Left lung (tissue), 14 donors: ENCODE measurements at places on chromosomes 7 and 10. TPM values are rescaled to one million over a fixed set of nuclear protein-coding genes. Genes with fewer than 3 reads are reported as not detected.

DNA sequence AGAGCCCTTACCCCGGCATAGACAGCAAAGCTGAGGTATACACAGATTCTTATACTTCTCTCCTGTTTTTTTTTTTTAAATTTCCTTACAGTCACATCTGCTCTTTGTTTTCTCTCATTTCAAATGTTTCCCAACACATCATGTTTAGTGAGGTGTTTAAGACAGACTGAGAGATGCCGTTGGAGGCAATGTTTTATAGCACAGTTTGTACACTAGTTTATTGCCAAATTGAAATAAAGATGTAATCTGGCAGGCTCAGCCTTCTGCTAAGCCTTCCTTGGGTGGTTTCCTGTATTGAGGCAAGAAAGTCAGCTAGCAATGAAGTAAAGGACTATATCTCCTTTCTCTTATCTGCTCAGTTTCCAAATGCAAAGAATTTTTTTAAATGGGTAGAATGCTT, 393.4 kb downstream of the SORCS1 start:
- no peak overlapping the region for H3K4me3 ChIP-seq
- H3K36me3 ChIP-seq: no peaks in the 10 kb centered on the region
- H3K27me3 ChIP-seq: no peaks in the 10 kb centered on the region
- no peak for DNase-seq
- no peak overlapping the region for H3K27ac ChIP-seq
- no peaks in the 10 kb centered on the region for H3K4me1 ChIP-seq

- no peak overlapping the region for H3K4me3 ChIP-seq
- no peaks in the 10 kb centered on the region for H3K4me1 ChIP-seq
- H3K27me3 ChIP-seq: no peaks in the 10 kb centered on the region
- peak; percentile 70 for DNase-seq
- no peak overlapping the region for H3K27ac ChIP-seq
Observed at GRCh38 chr7:39465055-39465929, 100.9 kb upstream of the YAE1 start.

GRCh38 chr7:158137516-158138328, 449.9 kb downstream of the PTPRN2 start:
- H3K36me3 ChIP-seq: no peaks in the 10 kb centered on the region
- H3K4me3 ChIP-seq: no peak overlapping the region
- DNase-seq: no peak
- no peaks in the 10 kb centered on the region for H3K27me3 ChIP-seq
- no peak overlapping the region for H3K27ac ChIP-seq
- no peaks in the 10 kb centered on the region for H3K4me1 ChIP-seq

- H3K36me3 ChIP-seq: no peaks in the 10 kb centered on the region
- H3K4me1 ChIP-seq: no peaks in the 10 kb centered on the region
- no peak for DNase-seq
Observed at GRCh38 chr10:69486922-69487730, 35.9 kb downstream of the TSPAN15 start.

DNA sequence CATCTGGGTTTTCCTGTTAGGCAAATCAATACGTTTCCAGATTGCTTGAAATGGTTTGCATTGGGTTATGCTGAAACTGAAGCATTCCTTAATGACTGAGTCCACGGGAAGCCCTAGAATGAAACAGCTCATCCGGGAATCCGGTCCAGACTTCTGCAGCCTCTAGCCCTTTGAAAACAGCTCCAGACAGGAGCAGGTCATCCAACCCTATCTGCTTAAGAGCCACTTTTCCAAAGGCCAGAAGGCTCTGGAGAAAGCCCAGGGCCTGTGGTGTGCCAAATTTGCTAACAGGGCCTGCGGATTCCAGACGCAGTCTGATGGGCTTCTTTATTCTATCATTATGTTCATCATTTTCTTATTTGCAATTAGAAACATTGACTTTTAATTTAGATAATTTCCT, 265.4 kb downstream of the SKIDA1 start:
- H3K4me3 ChIP-seq: no peak overlapping the region
- H3K4me1 ChIP-seq: no peaks in the 10 kb centered on the region
- peak; percentile 38 for DNase-seq
- H3K27ac ChIP-seq: peak overlapping the region; percentile 65
- no peaks in the 10 kb centered on the region for H3K27me3 ChIP-seq
- H3K36me3 ChIP-seq: no peaks in the 10 kb centered on the region

GRCh38 chr7:157355784-157356511, 19.1 kb downstream of the DNAJB6 start:
- peaks cover 19% of the 10 kb centered on the region for H3K4me1 ChIP-seq
- DNase-seq: no peak
- no peak overlapping the region for H3K4me3 ChIP-seq
- H3K27ac ChIP-seq: no peak overlapping the region

- no peak overlapping the region for H3K4me3 ChIP-seq
- DNase-seq: no peak
- H3K4me1 ChIP-seq: peaks cover 28% of the 10 kb centered on the region
- no peaks in the 10 kb centered on the region for H3K36me3 ChIP-seq
- no peak overlapping the region for H3K27ac ChIP-seq
Observed at GRCh38 chr7:88302486-88302885, 4.2 kb downstream of the STEAP4 start.

DNA sequence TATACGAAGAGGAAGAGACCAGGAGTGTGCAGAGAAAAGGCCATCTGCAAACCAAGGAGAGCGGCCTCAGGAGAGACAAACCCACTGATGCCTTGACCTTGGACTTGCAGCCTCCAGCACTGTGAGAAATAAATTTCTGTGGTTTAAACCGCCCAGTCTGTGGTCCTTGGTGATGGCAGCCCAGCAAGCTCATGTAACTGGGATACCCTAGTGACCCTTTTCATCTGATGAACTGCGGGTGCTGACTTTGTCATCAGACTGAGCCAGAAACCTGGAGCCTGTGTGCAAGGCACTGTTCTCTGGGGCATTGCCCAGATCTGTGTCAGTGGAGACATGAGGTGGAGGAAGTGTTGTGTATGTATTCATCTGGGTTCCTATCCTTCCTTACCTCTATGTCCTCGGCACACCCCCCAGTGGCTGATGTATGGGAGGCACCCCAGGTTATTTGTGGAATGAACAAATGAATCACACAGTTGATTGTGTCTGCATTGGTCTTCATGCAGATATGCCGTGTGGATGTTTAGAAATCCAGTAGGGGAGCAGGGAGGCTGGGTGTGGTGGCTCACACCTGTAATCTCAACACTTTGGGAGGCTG, 64.5 kb upstream of the BTBD16 start:
- H3K27me3 ChIP-seq: no peaks in the 10 kb centered on the region
- no peak overlapping the region for H3K27ac ChIP-seq
- H3K4me1 ChIP-seq: no peaks in the 10 kb centered on the region
- peaks cover 33% of the 10 kb centered on the region for H3K36me3 ChIP-seq
- H3K4me3 ChIP-seq: no peak overlapping the region

- H3K36me3 ChIP-seq: no peaks in the 10 kb centered on the region
- H3K27ac ChIP-seq: no peak overlapping the region
- H3K27me3 ChIP-seq: peaks cover 18% of the 10 kb centered on the region
- DNase-seq: no peak
Observed at GRCh38 chr7:1296356-1296981, 63.8 kb downstream of the UNCX start.

The CNTNAP2 gene
- total RNA-seq: 0.94 TPM

The TMEM229A gene
- 0.13 TPM for total RNA-seq

The EPO gene
- not detected for total RNA-seq

The TCAF2 gene
- total RNA-seq: 3.0 TPM
